Stimulated activated CD4-positive, alpha-beta T cell treated with anti-CD3 and anti-CD28 coated beads, TNF-alpha, amount 100 ng/mL, for 48 hours (primary cell): ENCODE measurements at places on chromosomes 4 and X.
A peak's percentile ranks its signal among the peaks of the same experiment; 100 is the strongest.

- peak; percentile 90 for DNase-seq
These were observed 9.9 kb downstream of the TNIP2 start for GRCh38 chr4:2745981-2746806.

DNA sequence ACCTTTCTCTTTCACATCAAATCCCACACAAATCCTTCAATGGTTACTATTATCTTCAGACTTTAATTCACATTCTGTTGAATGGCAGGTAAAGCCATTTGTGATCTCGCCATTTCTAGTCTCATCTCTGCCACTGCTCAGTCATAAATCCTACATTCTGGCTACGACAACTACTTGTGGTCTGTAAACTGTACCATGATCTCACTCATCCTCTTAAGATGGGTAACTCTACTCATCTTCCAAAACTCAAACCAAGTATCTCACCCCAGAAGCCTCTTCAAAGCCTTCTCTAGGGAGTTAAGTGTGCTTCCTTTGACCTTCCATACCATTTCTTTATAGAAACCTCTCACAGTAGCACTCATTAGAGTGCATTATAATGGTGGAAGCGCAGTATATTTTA is 101.8 kb downstream of the NEK1 start:
- DNase-seq, result no peak

DNA sequence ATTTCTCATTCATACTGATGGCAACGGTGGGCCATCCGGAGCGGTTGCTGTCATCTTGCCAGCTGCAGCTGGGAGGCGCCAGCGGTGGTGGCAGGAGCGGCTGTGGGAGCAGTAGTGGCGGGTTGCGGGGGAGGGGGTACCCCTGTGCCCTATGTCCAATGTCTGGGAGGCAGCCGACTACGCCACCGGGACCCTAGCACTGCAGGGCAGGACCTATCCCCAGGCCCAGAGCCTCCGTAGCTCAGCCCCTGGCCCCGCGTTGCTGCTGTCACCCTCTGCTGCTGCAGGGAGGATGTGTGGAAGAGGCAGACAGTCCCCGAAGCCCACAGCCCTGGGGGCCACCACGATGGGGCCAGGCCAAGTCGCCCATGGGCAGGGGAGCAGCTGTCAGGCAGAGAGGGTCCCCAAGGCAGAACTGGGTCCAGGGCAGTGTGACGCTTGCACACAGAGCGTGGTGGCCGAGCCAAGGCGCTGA is 10.0 kb upstream of the SPP1 start:
- no peak for DNase-seq

DNA sequence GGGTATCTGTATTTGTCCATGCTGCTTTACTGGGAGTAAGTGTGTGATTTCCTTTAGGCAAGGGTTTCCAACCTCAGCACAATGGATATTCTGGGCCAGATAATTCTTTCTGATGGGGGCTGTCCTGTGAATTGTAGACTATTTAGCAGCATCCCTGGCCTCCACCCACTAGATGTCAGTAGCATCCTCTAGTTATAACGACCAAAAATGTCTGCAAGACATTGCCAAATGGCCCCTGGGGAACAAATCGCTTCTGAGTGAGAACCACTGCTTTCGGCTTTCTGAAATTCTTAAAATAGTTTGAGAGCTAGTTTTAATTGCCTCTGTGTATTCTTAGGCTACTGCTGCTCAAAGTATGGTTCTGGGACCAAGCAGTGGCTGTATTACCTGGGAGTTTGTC is 81.2 kb upstream of the GPM6B start:
- no peak for DNase-seq

DNA sequence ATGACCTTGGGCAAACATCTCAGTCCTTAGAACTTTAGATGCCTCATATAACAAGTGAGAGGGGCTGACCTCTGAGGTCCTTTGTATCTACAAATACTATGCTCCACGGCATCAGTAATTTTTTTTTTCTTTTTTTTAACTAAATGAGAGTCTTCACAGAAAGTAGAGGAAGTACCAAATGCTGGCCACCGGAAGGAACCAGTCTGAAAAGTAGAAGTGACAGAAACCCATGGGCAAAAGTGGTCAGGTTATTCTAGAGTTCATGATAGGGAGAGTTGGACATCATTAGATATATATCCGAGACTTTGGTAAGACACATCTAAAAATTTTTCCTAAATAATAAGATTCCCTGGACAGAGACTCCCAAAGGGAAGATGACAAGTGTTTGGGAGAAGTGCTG is 53.7 kb downstream of the COQ2 start:
- DNase-seq, result no peak

- DNase-seq, result no peak
These were observed 21.5 kb downstream of the UVSSA start for GRCh38 chr4:1368421-1369090.

- peak; percentile 8 for DNase-seq
These were observed 134.1 kb downstream of the OR13H1 start for GRCh38 chrX:131677655-131678628.

GRCh38 chr4:153595894-153596601 is 88.0 kb upstream of the TLR2 start:
- no peak for DNase-seq

DNA sequence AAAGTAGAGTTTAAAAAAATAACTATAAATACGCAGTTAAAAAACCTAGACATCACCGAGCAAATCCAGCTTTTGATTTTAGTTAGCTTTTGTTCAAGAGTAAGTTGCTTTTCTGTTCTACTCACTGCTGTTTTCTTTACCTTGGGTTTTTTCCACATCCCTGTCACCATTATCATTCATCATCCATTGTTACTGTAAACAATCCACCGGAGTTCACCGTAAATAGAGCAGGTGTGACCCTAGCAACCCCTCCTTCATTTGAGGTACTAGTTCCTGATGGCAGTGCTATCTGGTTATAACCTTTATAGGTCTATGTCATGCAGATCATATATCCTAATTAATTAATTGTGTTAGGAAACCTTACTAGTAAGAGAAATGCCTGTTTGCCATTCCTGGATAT is 43.0 kb upstream of the TEX13D start:
- no peak for DNase-seq

GRCh38 chrX:139063364-139063763 is 351.8 kb upstream of the FGF13 start:
- no peak for DNase-seq

- DNase-seq, result no peak
These were observed 61.2 kb upstream of the DAPP1 start for GRCh38 chr4:99755223-99755944.

GRCh38 chr4:76982638-76983584 is 33.4 kb downstream of the SEPTIN11 start:
- DNase-seq, result no peak

DNA sequence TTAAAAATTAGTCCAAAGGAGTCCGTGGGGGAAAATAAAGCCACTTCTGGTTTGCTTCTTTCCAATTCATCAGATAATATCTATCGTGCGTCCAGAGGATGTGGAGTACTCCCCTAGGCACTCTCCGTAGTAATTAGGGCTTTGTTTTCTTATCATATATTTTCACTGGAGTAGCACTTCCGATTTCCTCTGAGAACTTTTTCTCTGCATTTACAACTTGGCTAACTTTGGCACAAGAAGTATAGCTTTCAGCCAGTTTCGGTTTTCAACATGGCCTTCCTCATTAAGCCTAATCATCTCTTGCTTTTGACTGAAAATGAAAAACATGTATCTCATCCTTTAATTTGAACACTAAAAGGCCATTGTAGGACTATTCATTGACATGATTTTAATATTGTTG is 80.5 kb downstream of the CASP3 start:
- DNase-seq, result no peak

DNA sequence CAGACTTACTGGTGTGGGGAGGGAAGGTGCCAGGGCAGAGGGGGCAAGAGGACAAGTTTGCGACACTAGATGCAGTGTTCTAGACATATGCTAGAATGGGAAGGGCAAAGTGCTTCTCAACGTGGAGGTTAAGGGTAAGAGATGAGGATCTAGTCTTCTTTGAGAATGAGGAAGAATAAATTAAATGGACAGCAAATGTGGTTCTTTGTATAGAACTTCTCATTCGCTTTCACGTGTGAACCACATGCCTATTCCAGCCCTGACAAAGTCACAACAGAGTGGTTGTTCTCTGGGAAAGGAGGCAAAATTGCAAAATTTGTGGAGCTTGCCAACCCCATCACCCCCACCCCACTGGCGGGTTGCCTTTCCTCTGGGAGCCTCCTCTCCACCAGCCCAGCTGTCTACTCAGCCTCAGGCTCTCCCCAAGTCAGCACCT is 1.5 kb upstream of the ANXA5 start:
- no peak for DNase-seq

DNA sequence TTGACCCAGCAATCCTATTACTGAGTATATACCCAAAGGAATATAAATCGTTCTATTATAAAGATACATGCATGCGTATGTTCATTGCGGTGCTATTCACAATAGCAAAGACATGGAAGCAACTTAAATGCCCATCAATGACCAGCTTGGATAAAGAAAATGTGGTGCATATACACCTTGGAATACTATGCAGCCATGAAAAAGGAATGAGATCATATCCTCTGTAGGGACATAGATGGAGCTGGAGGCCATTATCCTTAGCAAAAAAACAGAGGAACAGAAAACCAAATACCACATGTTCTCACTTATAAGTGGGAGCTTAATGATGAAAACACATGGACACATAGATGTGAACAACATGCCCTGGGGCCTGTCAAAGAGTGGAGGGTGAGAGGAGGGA is 124.1 kb upstream of the AFF2 start:
- DNase-seq, result no peak

DNA sequence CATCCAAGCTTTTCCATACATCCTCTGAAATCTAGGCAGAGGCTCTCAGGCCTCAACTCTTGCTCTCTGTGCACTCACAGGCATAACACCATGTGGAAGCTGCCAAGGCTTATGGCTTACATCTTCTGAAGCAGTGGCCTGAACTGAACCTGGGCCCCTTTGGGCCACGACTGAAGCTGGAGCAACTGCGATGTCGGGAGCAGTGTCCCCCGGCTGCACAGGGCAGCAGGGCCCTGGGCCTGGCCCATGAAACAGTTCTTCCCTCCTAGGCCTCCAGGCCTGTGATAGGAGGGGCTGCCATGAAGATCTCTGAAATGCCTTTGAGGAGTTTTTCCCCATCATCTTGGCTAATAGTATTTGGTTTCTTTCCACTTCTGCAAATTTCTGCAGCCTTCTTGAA is 39.2 kb downstream of the PRRG1 start:
- no peak for DNase-seq

- no peak for DNase-seq
These were observed 127.4 kb downstream of the SH3RF1 start for GRCh38 chr4:169143335-169143734.

- DNase-seq, result no peak
These were observed 17.6 kb upstream of the PRPS1 start for GRCh38 chrX:107610667-107611066.

GRCh38 chr4:165048170-165048569 is 5.5 kb upstream of the TRIM75 start:
- no peak for DNase-seq

GRCh38 chr4:148849581-148849980 is 407.4 kb upstream of the NR3C2 start:
- no peak for DNase-seq

GRCh38 chr4:112645541-112646329 is 8.8 kb downstream of the LARP7 start:
- DNase-seq, result no peak

- DNase-seq, result no peak
These were observed 461 bp upstream of the SLC9A6 start for GRCh38 chrX:135984791-135985156.

DNA sequence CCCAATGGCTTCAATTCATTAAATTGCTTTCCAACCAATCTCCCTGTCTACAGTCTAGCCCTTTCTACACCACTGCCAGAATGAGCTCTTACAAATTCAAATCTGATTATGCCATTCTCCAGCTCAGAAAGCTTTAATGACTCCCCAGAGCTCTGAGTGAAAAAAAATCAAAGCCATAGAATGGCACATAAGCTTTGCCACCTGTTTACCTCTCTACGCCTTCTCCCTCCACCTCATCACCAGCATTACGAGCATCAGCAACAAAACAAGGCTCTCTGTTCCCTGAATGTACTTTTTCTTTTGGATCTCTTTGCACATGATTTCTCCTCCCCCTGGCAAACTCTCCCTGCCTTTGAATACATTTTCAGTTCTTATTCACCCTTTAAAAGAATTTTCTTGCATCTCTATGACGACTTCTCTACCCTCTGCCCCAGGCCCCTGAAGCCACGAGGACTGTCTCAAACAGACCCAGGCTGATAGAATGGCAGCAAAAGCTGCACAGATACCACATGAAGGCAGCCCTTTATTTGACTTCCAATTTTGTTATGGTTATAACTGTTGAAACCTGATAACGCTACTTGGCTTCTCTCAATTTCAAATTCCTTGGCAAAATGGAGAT is 516.0 kb downstream of the PCDH7 start:
- no peak for DNase-seq

GRCh38 chr4:73740353-73740778 is at the start of gene CXCL8:
CXCL8 (plus strand) TSS chr4:73740569; CDS start chr4:73740659, 90 bp downstream.
- DNase-seq, result no peak

DNA sequence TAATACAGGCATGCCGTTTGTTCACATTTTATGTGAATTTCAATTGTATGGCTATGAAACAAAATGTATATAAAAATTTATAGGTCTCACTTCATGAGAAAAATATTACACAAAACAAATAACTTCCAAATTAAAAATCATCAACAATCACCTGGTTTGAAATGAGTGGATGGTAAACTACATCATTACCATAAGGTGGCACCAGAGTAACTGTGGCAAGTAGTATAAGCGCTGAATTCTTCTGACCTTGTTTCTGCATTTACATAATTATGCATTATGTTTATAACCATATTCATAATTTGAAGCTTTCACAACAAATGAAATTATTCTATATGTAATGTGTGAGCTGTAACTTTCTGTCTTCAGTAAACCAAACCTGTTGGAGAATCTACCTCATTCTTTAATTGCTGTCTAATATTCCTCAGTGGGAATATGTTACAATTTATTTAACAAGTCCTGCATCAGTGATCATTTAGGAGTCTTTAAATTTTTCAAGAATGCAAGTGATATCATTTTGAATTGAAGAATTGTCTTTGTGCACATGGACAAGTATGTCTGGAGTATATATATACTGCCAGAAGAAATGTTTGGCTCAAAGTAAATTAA is 55.2 kb downstream of the MMRN1 start:
- no peak for DNase-seq

DNA sequence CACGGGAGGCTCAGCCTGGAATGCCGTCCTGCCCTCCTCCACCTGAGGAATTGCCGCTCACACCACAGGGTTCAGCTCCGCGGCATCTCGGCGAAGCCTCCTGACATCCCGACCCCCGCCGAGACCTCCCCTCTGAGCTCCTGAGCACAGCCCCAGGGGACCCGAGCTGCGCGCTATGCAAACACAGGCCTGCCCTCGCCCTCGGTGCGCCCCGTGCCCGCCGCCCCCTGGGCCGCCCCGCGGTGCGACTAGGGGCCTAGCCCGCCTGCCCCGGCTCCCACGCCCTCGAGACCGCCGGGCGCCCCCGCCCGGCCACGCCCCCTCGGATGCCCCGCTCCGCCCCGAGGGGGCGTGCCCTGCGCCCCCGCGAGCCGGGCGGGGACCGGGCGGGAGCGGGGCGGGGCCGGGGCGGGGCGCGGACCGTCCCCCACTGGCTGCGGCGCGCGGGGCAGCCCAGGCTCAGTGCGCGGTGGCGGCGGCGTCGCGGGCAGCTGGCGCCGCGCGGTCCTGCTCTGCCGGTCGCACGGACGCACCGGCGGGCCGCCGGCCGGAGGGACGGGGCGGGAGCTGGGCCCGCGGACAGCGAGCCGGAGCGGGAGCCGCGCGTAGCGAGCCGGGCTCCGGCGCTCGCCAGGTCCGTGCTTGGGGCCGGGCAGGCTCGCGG is at the start of gene FGFR3:
Gene FGFR3, plus strand, starts transcription at position 462 of the 664 bp plus-strand sequence. CDS start 642 bp downstream, outside the sequence.
- DNase-seq, result no peak

- DNase-seq, result peak; percentile 65
These were observed 54.4 kb downstream of the NBDY start for GRCh38 chrX:56783450-56783831.

GRCh38 chrX:2485789-2486345 is 14.9 kb downstream of the DHRSX start:
- no peak for DNase-seq
